ENCODE measurements at places on chromosomes 16 and 17.

DNA sequence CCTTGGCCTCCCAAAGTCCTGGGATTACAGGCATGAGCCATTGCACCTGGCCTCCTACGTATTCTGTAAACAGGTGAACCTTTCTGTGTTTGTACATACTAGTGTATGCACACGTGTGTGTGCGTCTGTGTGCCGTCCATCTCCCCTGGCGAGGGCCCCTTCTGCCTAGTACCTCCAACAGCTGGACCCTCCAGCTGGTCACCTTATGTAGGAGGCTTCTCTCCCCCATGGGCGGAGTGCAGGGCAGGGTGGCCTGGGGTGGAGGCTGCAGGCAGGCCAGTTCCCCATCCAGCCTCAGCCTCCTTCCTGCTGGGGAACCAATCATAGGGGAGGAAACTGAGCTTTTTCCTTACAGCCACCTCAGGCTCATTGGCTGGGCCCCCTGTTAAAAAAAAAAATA lies 24.4 kb upstream of the DOC2B start:
- DNase-seq, result no peak

DNA sequence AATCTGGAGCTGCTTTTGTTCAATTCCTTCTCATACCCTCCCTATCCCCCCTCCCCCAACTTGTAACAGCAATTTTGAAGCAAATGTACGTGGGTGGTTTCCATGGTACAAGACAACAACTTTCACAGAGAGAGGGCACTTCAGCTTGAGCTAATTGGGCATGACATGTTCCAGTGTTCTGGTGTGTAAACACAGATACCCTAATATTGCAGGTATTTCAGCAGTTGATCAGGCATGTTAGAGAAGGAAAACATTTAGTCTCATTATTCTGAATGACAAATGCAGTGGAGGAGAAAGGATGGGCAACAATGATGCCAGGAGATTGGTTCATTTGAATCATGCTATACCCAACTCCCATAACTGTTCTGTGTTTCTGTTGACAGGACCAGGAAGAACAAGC lies 137.5 kb downstream of the TRIM37 start:
- DNase-seq, result no peak

DNA sequence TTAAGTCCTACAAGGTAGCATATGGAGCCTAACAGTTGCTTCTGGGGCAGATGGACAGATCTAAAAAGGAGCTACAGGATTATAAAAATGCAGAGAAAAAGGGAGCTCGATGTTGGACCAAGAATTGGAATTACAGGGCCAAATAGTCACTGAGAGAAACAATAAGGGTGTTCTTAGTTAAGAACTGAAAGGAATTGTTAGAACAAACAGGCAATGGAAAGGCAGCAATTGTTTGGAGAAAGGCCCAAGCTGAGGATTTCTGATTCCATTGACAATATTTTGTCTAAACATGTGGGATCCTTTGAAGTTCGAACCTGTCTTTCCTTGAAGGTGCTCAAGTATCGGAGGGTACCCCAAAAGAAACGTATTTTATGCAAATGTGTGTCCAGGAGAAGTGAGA lies 513.6 kb upstream of the CDH8 start:
- no peak for DNase-seq

GRCh38 chr17:55259684-55260111 lies 5.1 kb upstream of the HLF start:
- no peak for DNase-seq

GRCh38 chr16:81738783-81739496 lies 40.2 kb upstream of the PLCG2 start:
- DNase-seq, result no peak

GRCh38 chr16:80366023-80366422 lies 174.8 kb upstream of the DYNLRB2 start:
- no peak for DNase-seq

GRCh38 chr16:30375864-30376263 lies 1.3 kb downstream of the MYL11 start:
- DNase-seq, result peak; percentile 52

DNA sequence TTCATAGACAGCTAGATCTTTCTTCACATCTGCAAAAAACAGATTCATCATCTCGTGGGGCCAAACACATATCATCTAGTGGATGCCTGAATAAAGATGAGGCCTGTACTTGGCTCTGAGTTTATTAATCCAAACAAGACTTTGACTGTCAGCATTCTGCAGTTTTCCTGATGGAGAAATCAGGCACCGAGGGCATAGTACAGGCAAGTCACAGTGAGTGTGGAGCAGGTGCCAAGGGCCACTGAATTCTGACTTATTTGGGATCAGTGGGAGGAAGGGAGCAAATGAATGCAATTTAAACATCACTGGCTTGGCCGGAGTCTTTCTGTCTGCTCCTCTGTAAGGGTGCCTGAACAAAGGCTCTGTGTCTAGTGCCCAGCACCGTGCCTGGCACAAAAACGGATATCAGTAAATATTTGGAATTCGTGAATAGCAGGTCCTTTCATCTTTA lies 975 bp downstream of the CFAP20 start:
- DNase-seq, result no peak

- peak; percentile 16 for DNase-seq
Observed at GRCh38 chr16:71929048-71929447, 33.7 kb downstream of the IST1 start.

DNA sequence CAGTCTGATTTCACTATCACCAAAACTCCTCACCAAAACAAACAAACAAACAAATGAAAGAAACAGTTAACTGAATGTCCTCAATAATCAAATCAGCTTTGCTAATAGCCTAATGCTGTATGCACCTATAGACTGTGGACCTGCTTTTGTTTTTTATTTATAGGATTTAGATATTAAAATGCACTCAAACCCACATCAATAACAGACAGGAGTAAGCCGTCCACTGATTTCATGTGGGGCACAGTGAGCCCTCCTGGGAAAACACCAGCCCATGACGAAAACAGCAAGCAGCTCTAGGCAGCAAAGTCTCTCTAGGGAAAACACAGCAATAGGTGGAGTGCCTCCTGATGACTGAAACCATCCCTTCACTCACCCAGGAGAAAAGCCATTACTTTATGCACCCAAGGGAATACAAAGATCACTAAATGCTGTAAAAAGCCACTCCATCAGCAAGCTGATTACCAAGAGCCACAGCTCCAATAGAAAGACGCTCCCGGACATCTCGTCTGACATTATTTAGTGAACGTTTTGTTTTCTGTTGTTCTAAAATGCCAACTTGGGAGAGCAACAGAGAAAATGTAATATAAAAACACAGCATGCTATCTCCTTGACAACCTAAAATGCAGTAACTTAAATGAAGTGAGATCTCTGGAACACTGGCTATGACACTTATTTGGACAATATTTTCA lies 47.8 kb downstream of the ANKFY1 start:
- peak; percentile 15 for DNase-seq

DNA sequence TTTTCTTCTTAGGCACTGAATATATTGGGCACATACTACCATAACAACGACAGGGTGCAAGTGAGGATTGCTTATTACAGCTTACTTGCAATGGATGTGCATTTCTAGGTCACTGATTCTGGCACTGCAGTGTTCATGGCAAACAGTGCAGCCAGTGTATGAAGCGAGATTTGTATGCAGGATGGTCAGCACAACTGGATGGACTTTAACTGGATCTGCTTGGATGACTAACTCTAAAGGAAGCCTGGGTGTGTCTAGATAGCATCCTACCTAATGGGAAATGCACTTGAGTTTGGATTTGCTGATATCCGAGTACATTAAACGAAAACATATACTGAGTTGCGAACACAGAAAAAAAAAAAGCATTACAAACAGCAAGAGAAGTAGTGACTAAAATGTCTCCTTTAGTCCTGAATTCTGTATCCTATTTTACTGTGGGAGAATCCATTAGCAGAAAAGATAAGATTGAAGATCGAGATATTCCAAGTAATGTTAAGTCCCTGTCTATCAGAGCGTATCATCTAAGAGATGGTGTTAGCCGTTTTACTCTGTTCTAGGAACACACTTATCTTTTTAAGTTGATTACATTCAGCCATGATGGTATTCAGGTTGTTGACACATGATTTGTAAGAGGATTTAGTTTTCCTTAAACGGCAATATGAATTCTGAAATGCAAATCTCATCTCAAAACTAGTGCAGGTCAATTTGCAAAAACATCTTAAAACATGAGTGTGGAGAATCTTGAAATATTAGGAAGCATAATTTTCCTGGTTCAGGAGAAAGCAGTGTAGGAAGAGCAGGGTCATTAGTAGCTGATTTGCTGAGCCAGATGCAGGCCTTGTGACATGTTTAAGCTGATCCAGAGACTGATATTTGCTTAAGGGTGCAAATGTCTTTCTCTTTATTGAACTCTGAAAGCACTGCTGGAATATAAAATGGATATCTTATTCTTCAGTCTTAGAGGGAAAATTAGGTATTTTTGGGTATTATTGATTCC lies 142.6 kb upstream of the CPHXL start:
- DNase-seq, result no peak

GRCh38 chr16:71626018-71626857 lies at the start of gene MARVELD3:
TSS of gene MARVELD3 (plus strand) at chr16:71626184. CDS start at chr16:71626230, 46 bp downstream.
- DNase-seq, result peak; percentile 71

DNA sequence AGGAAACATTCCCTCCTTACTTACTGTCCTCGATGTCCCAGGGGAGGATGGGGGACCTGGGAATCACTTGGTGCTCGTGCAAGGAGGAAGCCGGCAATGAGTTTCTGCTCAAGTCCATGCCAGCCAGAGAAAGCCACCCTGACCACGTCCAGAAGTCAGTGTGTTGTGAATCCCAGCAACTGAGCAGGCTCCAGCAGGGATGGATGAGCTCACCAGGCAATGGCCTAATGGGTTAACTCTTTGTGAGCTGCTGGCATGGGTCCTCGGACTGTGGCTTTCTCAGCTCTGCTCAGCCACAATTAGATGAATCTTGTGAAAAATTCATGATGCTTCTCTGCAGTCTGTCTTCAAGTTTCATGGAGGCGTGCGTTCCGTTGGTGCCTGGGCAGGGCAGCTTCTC lies at the start of gene PIRT:
PIRT (minus strand) TSS at position 167 of the 400 bp plus-strand sequence. CDS start 12,442 bp downstream, outside the sequence.
- no peak for DNase-seq

DNA sequence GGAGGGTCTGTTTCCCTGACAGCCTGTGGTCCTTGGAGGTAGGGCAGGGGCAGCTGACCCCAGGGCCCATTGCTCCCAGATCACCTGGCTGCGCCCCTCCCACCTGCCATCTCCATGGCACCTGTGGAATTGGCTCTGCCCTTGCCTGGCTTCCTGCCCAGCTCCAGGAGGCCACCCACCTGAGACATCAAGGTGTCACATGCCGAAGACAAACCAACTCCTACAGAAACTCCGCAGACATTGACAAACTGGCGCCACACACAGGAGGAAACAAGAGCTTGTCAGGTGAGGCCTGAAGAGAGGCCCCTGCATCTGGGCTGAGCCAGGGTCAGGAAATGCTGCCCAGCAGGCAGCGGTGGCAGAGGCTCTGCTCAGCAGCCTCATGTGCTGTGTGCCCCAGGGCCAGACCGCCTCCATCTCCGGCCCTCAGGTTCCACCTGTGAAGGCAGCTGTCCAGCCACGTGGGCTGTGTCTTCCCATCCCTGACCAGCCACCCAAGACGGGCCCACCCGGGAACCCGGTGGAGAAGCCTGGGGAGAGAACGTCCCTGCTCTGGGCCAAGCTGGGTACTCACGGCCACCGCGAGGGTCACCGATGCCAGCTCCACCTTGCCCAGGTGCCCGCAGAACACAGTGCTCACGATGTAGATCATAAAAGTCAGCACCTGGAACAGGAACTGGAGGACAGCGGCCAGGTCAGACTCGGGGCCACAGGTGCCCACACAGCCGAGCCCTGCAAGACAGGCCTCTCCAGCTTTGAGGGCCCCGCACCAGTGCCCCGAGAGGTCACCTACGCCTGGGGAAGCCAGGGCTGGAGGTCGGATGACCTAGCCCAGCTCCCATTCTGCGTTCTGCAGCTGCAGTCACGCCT lies 1.6 kb downstream of the SLC47A2 start:
- no peak for DNase-seq

DNA sequence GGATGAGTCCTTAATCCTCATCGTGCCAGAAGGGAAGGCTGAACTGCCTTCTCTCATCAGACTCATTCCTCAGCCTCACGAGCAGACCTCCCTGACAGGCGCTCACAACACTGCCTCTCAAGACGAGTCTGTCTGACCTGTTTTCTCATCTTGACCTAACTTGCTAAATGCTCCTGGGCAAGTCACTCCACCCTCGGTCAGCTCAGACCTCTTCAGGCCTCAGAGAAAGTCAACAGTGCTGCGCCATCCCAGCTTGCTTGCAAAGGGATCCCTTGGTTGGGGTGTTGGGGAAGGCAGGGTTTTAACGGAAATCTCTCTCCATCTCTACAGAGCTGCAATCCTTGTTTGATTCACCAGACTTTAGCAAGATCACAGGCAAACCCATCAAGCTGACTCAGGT lies 15.0 kb downstream of the SERPINF1 start:
- no peak for DNase-seq

GRCh38 chr16:72287649-72288048 lies 115.7 kb upstream of the PMFBP1 start:
- DNase-seq, result no peak

DNA sequence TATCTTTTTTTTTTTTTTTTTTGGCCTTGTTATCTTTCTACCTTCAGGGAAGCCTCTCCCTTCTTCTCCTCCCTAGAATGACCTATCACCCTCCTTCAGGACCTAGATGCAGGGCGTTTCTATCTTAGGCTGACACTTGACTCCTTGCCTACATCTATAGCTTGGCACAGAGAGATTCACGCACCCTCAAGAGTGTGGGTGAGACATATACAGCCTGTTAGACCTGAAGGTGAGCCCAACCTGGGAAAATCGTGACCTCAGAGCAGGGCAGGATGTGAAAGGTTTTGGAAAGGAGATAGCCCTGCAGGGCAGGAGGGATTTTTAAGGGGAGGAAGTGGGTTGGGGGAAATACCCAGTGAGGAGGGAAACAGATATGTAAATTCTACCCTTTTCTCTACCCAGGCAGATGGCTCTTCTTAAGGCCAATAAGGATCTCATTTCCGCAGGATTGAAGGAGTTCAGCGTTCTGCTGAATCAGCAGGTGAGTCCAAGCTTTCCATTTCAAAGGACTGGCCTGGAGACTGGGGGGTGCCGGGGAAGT lies at the start of gene AHSP:
AHSP (plus strand) TSS at position 167 of the 541 bp plus-strand sequence; CDS start at position 407, 240 bp downstream.
- DNase-seq, result peak; percentile 13

GRCh38 chr17:40279402-40279801 lies 8.3 kb upstream of the CDC6 start:
- no peak for DNase-seq

DNA sequence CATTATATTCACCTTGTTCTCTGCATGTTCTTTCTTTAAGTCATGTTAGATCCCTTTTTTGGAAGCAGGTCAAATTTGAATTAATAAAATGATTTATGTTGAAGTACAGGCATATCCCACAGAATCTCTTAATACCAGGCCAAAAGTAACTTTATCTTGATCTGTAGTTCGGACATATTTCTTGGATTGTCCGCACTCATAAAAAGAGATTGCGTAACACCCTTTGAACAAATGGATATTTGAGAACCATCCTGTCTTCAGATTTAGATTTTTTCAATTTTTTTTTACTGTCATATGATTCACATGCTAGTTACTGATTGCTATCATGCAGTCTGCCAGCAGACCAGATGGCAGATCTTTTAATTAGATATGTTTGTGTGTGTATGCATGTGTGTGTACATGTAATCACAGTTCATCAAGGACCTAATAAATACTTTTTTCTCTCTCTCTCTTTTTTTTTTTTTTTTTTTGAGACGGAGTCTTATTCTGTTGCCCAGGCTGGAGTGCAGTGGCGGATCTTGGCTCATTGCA lies 352.6 kb downstream of the WWOX start:
- no peak for DNase-seq

- no peak for DNase-seq
Observed at GRCh38 chr16:17512636-17513220, 42.0 kb upstream of the XYLT1 start.

Data from ELF-1 (cell line).